ENCODE measurements at places on chromosomes 1 and 21.

GRCh38 chr1:221829327-221830015, 87.6 kb upstream of the DUSP10 start:
- DNase-seq = no peak

DNA sequence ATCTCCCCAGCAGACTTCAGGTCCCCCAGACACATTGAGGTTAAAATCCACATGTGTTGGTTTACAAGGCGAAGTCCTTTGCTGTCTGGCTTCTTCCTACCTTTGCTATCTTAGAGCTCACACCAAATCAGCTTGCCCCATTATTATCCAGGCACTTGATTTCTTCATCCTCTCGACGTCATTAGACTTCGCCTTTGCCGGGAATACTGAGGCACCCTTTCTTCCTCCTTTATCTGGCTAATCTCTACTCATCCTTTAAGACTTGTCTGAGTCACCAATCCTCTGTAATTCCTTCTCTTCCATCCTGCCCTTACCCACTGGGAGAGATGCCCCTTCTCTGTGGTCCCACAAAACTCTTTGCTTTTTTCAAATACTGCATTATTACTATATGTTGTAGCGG, 9.2 kb upstream of the XCL2 start:
- no peak for DNase-seq

- DNase-seq = no peak
Measured at GRCh38 chr1:103274886-103275285, 166.6 kb upstream of the COL11A1 start.

GRCh38 chr1:160489513-160490261, 33.4 kb downstream of the SLAMF6 start:
- no peak for DNase-seq

DNA sequence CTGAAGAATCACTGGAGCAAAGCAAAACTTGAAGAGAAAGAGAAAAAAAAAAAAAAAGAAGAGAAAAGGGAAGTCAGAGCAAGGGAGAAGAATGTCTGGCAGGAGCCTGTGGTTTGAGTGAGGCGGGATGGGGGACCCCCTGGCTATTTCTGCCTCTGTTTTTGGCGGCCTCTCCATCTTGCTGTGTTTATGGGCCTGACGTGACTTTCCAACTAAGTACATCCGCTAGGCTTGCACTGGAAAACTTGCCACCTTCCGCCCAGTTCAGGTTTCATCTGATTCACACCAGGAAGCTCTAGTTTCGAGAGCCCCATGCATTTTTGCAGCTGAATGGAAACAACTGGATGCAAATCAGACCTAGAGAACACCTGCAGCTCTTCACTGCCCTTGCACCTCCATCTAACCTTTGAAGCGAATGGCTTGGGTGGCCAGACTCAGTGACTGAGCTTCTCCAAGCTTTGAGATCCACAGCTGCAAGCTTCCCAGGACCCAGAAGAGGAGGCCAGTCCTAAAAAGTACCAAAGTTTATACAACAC, 28.0 kb downstream of the TBX15 start:
- DNase-seq = peak; percentile 59

GRCh38 chr21:41168391-41169257, 664 bp downstream of the BACE2 start:
- peak; percentile 75 for DNase-seq

- no peak for DNase-seq
Measured at GRCh38 chr1:173354937-173355280, 122.2 kb upstream of the PRDX6 start.

DNA sequence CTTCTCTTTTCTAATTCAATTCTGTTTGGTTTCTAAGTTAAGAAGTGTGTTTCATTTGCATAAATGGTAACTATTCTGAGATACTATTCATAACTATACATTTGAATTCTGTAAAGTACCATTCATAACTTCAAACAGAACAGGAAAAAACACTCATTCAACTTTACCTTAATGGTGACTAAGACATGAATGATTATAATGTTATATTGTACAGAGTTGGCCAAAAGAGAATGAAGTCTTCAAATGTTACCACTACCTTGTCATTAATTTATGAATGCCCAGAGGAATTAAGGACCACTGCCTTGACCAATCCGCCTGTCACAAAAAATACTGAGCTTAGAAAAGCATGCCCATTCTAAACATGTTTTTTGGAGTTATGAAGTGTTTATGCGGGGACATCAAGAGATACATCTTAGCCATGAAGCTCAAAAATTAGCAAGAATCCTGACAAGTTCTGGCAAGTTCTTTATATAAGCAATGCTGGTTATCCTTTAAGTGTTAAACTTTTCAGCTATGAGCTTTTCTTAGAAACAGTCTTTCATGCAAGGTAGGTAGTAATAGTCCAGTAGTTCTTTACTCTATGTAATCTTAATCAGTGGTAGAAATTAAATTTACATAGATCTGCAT, 7.9 kb downstream of the WASF2 start:
- DNase-seq = no peak

DNA sequence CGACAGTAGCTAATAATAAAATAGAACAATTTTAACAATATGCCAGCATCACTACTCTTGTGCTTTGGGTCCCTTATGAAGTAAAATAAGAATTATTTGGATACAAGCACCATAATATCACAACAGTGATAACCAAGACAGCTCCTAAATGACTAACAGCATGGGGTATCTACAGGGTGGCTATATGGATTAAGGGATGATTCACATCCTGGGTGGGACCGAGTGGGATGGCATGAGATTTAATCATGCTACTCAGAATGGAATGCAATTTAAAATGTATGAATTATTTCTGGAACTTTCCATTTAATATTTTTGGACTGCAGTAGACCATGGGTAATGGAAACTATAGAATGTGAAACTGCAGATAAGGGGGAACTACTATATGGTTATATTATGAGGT, 28.1 kb upstream of the B3GALNT2 start:
- DNase-seq = no peak

DNA sequence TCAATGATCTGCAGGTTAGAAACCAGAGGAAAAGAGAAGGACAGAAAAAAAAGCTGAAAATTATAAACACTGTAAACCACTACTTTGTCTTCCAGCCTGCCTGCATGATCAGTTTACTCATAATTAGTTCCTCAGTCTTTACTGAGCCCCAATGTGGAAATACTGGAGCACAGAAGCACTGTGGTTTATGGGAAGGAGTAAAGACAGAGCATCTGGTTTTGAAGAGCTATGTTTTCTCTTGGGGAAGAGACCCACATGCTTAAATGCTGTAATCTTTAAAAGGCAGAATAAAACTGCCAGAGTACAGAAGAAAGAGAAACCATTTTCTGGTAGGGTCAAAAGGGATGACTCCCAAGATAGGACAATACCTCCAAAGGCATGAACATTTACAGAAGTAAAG, 159.0 kb upstream of the ZNHIT6 start:
- no peak for DNase-seq

DNA sequence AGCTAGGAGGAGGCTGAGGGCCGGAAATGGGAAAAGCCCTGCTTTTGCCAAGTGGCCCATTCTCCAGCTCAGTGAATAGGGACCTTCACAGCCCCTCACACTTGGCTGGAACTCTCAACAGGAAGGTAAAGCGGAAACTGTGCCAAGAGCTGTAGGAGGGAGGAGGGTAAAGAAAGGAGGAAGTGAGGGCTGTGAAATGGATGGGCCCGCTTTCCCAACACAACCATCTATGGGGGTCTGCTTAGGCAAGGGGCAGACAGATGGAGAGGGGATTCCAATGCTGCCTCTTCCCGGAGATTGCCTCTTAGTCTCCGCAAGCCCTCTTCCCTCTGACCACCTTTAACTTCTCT, 5.2 kb downstream of the INKA2 start:
- no peak for DNase-seq

- no peak for DNase-seq
Measured at GRCh38 chr1:2961661-2962060, 59.6 kb upstream of the ACTRT2 start.

DNA sequence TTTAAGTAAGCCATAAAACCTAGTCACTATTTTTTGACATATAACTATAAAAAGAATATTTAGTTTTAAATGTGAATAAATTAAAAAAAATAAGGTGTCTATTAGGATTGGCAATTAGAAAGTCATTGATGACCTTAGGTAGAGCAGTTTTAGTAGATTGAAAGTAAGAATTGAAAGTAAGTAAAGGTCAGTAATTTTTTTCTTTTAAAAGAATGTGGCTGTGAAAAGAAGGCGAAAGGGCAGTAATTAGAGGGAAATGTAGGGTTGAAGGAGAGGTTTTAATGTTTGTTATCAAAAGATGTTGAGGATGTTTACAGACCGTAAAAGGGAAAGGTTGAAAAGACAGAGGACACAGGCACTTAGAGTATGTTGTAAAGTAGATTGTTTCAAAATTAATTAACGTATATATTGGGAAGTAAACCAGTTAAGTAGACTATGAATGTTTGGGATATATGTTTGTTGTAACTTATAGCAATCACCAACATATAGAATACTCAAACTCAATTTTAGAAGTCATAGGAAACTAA, 41.0 kb downstream of the ZFYVE9 start:
- no peak for DNase-seq

DNA sequence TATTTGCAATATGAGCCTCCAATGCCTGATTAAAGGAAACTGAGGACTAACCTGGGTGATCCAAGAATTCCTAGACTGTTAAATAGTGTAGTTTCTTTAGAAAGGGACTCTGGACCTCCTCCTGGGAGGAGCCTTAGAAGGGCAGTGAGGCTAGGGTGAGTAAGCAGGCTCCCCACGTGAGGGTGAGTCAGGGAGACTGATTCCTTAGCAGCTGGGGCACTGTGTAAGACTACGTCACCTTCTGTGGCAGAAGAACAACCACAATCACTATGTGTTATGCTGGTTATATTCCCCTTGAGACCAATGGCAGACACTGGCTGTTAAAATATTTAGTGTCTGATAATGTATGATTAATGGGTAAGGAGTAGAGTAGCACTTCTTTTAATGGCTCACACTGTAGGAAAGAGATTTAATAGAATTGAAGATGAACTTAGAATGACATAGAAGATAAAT, 53.3 kb upstream of the SYT14 start:
- no peak for DNase-seq

- no peak for DNase-seq
Measured at GRCh38 chr1:23906731-23907130, 6.4 kb downstream of the CNR2 start.

DNA sequence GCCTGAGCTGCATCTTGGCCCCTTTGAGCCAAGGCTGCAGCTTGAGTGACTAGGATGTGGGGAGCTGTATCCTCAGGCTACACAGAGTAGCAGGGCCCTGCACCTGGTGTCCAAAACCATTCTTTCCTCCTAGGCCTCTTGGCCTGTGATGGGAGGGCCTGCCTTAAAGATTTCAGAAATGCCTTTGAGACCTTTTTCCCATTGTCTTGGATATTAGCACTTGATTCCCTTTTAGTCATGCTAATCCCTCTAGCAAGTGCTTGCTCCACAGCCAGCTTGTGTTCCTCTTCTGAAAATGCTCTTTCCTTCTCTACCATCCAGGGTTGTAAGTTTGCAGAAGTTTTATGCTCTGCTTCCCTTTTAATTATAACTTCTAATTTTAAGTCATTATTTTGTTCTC, 21.7 kb upstream of the KIRREL1 start:
- DNase-seq = no peak

- no peak for DNase-seq
Measured at GRCh38 chr1:2088458-2088857, 38.2 kb downstream of the PRKCZ start.

DNA sequence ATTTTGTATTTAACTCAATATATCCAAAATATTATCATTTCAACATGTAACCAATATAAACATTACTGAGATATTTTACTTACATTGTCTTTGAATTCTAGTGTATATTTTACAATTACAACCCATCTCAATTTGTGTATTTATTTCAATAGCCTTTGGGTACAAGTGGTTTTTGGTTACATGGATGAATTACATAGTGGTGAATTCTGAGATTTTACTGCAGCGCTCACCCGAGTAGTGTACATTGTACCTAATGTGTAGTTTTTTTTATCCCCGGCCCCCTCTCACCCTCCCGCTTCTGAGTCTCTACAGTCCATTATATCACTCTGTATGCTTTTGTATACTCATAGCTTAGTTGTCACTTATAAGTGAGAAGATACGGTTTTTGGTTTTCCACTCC, 117.0 kb upstream of the GALNT2 start:
- no peak for DNase-seq

DNA sequence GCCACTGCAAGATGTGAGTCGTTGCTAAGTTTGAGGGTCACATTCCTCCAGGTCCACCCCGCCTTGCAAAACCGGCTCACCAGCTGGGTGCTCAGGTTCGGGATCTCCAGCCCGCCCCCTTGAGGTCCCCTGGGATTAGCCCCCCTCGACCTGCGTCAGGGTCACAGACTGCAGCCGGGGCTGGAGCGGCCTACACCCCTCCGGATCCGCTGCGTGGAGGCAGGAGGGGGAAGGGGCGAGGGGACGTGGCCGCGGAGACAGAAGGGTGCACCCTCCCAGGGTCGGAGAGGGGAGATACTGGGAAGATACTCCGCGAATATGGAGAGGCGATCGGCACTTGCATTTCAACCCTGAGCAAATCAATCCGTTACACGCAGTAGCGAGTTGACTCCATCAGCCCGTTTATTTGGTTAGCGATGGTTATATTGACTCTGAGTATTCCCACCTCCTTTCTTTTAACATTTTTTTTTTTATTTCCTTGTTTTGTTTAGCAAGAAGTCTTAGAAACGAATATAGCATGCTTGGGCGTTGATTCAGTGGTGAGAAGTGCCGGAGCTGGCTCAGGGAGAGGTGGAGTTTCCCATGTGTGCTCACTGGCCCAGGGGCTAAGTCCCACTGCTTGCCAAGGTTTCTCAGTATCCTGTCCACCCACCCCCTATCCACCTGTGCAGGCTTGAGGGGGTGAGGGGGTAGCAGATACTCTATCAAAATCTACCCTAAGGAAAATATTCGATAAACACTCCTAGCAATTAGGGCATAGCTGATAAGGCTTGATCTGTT, 997 bp downstream of the IFNAR2 start:
- peak; percentile 81 for DNase-seq

GRCh38 chr1:59368008-59368670, 71.2 kb downstream of the FGGY start:
- no peak for DNase-seq

GRCh38 chr1:20413136-20413775, 72.8 kb downstream of the CAMK2N1 start:
- no peak for DNase-seq

DNA sequence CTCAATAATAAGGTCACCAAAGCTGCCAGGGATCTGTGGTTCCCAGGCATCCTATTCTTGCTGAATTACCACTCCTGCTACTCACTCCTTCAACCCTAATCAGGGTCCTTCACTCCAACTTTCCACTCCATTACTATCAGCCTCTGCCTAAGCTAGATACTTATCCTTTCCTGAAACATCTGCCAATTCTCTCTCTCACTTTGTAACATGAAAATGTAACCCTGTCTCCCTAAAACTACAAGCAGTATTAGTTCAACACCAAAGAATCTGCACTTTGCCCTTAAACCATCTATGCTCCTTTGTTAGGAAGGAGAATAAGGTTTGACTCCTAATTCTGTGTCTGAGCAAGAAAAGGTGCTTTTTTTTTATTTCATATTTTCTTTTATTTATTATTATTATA, 15.5 kb upstream of the CXADR start:
- no peak for DNase-seq
